ENCODE measurements at places on chromosomes 5 and 9.

DNA sequence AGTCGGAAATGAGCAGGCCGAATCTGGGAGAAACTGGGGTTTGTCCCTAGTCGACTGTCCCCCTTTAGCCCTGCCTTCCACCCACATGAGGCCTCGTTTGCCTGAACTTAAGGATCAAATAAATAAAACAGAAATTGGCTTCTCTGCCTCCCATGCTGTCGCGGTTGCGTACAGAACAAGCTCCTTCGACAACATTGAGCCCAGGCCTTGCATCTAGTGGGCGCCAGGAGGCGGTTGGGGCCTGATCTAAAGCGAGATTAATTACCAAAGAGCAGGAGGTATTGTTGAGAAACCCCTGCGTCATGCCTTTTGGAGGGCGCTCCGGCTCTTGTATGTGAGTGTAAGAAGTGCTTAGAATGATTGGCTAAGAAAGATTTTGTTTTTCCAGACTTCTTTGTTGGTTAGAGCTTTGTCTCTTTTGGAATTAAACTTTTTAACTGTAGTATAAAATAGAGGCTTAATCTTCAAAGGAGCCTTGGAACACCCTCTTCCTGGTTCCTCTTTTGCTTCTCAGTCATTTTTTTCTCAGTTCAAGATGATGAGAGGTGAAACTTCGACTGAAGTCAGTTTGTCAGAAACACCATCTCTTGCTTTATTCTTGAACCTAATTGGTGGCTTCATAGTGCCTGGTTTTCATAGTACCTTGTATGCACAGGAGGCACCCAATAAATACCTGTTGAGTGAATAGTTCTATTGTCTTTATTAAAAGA lies 828 bp downstream of the ATP6V0E1 start:
- DNase-seq, result peak; percentile 86

GRCh38 chr9:133522073-133522910 lies 2.5 kb downstream of the MYMK start:
- DNase-seq, result no peak

GRCh38 chr9:12394105-12394504 lies 299.1 kb upstream of the TYRP1 start:
- DNase-seq, result no peak

DNA sequence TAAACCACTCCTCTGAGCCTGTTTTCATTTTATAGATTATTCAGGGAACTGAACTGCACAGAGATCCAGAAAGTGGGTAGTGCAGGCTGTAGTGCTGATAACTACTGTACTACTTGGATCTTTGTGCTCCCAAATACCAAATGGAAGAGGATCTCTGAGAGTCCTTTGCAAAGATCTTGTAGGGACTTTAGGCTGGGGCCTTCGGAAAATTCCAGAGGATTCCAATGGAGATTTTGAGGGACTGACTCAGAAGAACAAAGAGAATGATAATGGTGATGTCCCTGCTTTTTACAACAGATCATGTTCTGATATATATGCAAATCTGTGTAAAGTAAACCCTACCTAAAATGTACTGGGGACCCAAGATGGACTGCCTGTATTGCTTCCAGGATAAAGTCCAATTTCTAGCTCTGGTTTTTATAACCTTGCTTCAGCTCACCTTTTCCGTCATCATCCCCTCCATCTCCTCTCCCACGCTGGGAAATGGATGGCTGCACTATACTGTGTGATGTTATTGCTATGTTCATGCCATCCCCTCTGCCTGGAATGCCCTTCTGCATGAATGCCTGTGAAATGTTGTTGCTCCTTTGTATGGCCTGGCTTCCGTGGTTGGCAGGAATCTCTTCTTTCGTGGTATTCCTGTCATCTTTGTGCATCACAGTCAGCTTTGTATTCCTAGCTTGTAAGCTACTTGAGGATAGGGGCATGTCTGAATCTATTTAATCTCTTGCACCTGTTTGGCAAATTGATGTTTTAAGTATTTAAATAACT lies 9.7 kb upstream of the PSMD5 start:
- DNase-seq, result no peak

GRCh38 chr5:41118177-41118576 lies 47.0 kb upstream of the MROH2B start:
- no peak for DNase-seq

- DNase-seq, result no peak
Observed at GRCh38 chr5:146137967-146138403, 32.6 kb upstream of the PLAC8L1 start.

- no peak for DNase-seq
Observed at GRCh38 chr5:179554981-179555380, 4.6 kb downstream of the RUFY1 start.

GRCh38 chr9:70590315-70590677 lies 175.8 kb upstream of the KLF9 start:
- DNase-seq, result peak; percentile 28

DNA sequence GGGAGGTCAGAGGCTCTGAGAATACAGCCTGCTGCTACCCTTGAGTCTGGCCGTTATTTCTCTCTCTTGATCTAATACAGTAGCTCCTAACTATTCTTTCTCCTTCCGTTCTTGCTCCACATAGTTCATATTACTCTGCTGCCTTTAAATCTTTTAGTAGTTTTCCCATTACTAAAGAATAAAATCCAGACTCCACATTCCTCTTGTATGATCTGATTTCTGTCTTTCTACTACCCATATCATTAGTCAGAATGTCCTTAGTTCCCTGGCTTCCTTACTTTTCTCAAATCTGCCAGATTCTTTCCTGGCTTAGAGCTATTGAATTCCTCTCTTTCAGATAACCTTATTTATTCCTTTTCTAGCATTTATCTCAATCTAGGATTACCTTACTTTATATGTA lies 40.0 kb downstream of the MARCHF6 start:
- peak; percentile 66 for DNase-seq

DNA sequence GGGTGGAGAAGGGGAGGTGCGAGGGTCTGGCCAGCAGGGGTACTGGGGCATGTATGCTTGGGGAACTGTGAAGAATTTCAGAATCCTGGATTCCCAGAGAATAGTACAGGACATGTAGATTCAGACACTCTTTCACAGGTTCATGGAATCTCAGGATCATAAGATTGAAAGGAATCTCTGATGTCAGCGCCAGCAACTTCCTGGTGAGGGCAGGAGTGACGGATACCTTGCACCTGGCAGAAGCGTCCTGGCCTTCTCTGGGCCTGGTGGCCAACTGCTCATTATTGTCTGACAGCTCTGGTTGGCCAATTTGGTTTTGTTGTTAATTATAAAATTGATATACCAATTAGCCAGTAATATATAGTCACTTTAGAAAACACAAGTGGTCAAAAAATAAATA lies 6.9 kb downstream of the GM2A start:
- no peak for DNase-seq

- no peak for DNase-seq
Observed at GRCh38 chr5:133261993-133262392, 210.2 kb downstream of the HSPA4 start.

- DNase-seq, result no peak
Observed at GRCh38 chr5:8844847-8845246, 701.0 kb downstream of the SEMA5A start.

GRCh38 chr9:82721593-82721992 lies 341.3 kb downstream of the RASEF start:
- DNase-seq, result no peak

- DNase-seq, result no peak
Observed at GRCh38 chr9:137310189-137311052, 8.3 kb upstream of the NRARP start.

- DNase-seq, result no peak
Observed at GRCh38 chr9:29796291-29796952, 2223.1 kb upstream of the C9orf72 start.

DNA sequence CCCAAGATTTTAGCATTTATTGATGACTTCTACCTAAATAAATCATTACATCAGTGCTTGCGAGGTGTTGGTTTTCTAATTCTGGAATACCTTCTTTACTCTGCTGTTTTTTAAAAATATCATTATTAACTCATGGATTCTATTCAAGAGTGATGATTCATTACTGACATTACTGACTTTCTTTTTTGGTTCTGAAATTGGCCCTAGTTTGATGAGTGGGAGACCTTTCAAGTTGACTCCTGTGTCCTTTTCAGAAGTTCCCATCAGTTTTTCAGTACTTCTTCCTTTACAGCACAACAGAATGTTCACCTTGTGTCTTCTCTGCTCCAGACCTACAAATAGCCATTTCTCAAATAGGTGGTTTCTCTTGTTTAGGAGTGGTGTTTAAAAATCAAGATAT lies 114.1 kb downstream of the PCSK5 start:
- DNase-seq, result no peak

- no peak for DNase-seq
Observed at GRCh38 chr5:16975950-16976624, 40.0 kb upstream of the MYO10 start.

GRCh38 chr5:862367-863243 lies 11.8 kb upstream of the ZDHHC11 start:
- DNase-seq, result no peak

GRCh38 chr5:154601014-154601413 lies 123.0 kb upstream of the HAND1 start:
- no peak for DNase-seq

- peak; percentile 23 for DNase-seq
Observed at GRCh38 chr5:153883854-153884611, 154.7 kb downstream of the FAM114A2 start.

- DNase-seq, result peak; percentile 46
Observed at GRCh38 chr9:75238311-75238976, 150.1 kb downstream of the OSTF1 start.

DNA sequence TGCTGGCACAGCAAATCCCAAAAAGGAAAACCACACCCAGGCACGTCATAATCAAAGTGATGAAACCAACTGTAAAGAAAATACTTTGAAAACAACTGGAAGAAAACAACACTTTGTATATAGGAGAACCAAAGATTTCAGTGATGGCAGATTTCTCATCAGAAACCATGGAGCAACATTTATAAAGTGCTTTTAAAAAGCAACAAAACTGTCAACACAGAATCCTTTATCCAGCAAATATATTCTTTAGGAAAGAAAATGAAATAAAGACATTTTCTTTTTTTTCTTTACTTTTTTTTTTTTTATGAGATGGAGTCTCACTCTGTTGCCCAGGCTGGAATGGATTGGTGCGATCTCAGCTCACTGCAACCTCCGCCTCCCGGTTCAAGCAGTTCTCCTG lies 5.3 kb upstream of the FAM151B start:
- DNase-seq, result no peak

DNA sequence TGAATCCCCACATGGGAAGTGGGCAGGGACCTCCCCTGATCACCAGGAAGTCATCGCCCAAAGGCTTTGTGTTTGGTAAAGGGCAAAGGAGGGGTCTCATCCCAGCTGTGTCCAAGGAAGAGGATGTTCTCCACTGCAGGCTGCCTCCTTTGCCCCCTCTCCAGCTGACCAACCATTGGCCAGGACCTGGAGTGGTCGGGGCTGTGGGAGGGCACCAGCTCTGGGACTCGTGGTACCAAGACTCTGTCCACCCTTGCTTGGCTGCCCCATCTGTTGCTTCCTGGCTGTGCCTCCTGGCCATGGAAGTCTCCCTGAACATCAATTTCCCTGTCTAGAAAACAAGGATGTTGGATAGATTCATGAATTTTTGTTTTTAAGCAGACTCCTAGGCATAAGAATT lies 34.1 kb downstream of the COL15A1 start:
- DNase-seq, result no peak

DNA sequence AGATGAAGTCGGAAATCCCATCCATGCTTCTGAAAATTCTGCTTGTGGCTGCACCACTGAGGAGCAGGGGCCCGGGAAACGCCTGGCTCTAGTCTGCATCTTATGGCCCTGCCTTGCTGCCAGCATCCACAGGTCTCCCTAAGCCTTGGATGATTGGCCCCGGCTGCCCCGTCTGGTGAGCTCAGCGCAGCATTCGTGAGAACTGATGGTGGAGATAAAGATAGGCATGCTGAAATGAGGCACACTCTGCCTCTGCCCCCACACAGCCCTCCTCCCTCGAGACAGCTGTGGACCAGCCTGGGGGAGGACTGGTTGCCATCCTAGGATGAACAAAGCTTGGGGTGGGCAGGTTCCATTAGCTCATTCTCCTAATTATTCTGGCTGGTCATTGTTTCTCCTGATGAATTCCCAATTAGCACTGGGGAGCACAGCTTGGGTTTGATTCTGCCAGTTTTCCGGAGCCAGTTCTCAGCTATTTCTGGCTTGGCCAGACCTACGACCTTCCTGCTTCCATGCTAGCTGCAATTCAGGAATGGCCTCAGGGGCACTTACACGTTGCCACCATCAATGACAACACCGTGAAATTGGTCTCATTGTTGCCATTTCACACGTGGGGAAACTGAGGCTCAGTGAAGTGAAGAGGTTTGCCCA lies 62.8 kb upstream of the CPEB4 start:
- DNase-seq, result no peak

- DNase-seq, result no peak
Observed at GRCh38 chr5:72364171-72364570, 44.0 kb downstream of the PTCD2 start.

- DNase-seq, result no peak
Observed at GRCh38 chr9:133484671-133485437, 6.0 kb upstream of the SLC2A6 start.

DNA sequence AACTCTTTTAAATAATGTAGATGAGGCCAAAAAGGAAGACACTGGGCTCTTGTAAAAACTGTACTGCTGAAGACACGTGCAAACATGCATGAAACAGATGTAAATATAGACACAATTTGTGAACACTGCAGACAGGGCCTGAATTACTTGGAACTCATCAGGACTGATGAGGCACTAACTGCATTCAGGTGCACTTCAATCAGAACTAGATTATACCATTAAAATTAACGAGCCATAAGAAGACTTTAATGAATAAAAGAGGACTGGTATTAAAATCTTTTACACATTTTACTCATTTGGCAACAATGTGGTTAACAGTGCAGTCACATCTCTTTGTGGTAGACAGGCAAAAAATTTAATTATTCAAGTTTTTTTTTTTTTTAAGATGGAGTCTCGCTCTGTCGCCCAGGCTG lies 13.4 kb upstream of the ZCCHC9 start:
- DNase-seq, result no peak

- DNase-seq, result no peak
Observed at GRCh38 chr9:76423216-76424177, 29.3 kb upstream of the RFK start.

DNA sequence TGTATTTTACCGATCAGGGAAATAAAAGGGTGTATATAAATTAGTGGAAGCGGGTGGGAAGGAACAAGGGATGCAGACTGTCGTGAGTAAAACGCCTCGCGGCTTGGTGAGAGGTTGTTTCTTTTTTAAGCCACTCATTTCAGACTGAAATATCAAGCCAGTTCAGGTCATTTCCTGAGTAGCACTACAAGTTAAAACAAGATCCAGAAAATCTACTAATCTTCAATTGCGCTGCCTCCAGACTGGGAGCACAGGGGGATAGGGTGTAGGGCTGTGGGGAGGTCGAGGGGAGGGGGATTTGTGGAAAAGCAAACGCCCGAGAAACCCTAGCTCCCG lies 140.8 kb downstream of the TSSK1B start:
- peak; percentile 18 for DNase-seq

GRCh38 chr5:170509348-170509660 lies 5.5 kb downstream of the KCNIP1 start:
- no peak for DNase-seq

- DNase-seq, result peak; percentile 35
Observed at GRCh38 chr9:80197661-80198060, 625.9 kb downstream of the TLE4 start.

GRCh38 chr5:151086905-151087360 lies 6.1 kb upstream of the TNIP1 start:
- DNase-seq, result no peak

Measured in AG20443 (cell line).